ENCODE measurements at places on chromosomes 6 and 20. TPM values are rescaled to one million over a fixed set of nuclear protein-coding genes. Genes with fewer than 3 reads are reported as not detected.

GRCh38 chr6:44580901-44581300, 193.4 kb downstream of the CDC5L start:
- no peak for DNase-seq

- DNase-seq: no peak
These were observed 61.3 kb upstream of the EPB41L1 start for GRCh38 chr20:36093025-36093803.

DNA sequence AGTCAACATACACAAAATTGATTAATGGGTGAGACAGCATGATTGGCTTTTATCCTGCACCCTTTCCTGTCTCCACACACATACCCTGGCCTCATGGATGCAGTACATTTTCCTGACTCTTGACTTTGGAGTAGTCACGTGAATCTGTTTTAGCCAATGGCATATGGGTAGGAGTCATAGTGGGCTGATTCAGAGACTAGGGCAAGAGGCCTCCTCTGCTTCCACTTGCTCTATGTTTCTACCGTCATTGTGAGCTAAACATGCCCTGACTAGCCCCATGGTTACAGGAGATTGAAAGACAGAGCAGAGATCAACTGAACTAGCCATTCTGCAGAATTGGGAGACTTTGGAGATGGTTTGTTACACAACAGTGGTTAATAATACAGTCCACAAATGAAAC, 850.0 kb downstream of the DHX35 start:
- DNase-seq: no peak

DNA sequence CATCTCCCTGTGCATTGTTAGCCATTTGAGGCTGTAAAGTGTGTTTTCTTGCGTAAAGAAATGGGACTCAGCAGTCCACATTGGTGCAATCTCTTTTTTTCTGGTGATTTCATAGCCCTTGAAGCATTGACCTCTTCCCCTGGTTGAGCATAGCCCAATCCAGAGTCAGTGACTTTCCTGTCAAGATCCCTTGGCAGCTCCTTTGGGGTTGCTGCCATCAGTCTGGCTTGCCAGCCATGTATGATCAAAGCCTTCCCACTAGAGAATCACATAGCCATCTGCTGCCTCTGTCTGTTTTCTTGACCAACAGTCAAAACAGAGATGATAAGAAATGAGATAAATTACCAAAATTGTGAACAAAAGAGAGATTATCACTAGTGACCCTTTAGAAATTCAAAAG, 19.6 kb downstream of the HLA-A start:
- DNase-seq: no peak

DNA sequence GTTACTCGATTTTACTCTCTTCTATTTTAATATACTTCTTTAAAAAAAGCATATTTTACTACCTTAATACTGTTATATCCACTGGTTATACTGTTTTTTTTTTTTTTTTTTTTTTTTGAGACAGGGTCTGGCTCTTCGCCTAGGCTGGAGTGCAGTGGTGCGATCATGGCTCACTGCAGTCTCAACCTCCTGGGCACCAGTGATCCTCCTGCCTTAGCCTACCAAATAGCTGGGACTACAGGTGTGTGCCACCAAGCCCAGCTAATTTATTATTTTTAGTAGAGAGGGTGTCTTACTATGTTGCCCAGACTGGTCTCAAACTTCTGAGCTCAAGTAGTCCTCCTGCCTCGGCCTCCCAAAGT, 170.7 kb downstream of the DOK5 start:
- no peak for DNase-seq

DNA sequence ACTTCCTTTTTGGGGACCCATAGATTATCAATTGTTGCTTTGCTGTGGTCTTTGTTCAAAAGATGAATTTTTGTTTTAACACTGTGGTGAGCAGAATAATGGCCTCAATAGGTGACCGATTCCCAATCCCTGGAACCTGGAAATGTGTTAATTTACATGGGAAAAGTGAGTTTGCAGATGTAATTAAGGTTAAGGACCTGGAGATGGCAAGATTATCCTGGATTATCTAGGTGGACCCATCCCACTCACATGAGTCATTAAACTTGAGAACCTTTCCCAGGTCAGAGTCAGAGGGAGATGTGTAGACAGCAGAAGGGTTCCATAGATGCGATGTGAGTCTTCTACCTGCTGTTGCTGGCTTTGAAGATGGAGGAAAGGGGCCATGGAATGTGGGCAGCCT, 36.2 kb upstream of the HBS1L start:
- DNase-seq: no peak

DNA sequence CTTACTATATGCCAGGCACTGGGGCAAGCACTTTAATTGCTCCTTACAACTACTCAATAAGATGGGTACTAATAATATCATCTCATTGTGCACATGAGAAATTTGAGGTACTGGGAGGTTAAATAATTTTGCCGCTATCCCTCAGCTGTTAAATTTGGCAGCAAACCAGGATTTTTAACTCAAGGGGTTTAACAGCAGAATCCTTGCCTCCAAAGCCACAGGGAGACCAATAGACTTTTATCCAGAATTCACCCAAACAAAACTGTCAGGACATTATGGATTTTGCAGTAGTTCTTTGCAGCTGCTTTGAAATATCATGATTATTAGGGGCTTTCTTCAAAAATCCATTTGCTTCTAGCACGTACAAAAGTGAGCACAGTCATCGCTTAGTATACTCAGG, 136.2 kb downstream of the RPS12 start:
- DNase-seq: no peak

- no peak for DNase-seq
These were observed 41.2 kb downstream of the TBC1D7 start for GRCh38 chr6:13287104-13287503.

DNA sequence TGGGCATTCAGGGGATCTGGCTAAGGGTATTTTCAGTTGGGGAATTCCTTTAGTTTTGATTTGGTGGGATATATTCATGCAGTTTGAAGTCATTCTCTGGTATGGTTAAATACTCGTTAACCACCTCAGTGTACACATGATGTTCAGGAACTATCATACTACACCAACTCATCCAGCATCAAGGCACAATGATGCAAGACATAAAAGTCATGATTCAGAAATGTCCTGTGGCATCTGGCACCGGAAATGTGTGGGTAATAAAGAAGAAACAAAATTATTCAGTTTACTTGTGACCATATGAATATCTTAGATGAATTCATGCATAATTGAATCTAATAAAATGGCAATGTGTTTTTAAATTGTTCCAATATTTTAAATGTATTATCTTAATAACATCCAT, 129.0 kb upstream of the BMP5 start:
- DNase-seq: no peak

GRCh38 chr6:14520536-14520935, 403.0 kb downstream of the CD83 start:
- DNase-seq: no peak

- DNase-seq: no peak
These were observed 448 bp upstream of the RNF114 start for GRCh38 chr20:49935746-49936152.

GRCh38 chr20:12702312-12702711, 306.5 kb upstream of the SPTLC3 start:
- DNase-seq: no peak

DNA sequence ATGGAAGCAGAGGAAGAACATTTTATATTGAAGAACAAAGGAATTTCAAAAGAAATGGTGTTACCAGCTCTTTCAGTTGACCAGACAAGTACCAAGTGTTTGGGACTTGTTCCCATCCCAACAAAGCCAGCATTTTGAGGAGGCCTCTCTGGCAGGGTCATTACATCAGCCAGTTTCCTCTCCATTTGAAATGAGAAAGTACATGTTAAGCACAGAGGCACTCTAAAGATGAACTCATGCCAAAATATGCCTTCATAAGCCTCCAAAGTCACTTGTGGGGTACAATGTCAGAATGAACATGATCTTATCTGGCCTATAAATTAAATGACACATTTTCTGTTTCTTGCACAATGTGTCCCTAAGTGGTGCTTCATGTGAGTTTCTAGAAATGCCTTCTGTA, 223.9 kb downstream of the PRL start:
- no peak for DNase-seq

COL11A2 gene
- 0.17 TPM for total RNA-seq

ZNF343 gene
- 8.5 TPM for total RNA-seq

KIAA0408 gene
- total RNA-seq: 4.4 TPM

CCM2L gene
- 0.35 TPM for total RNA-seq

RBPJL gene
- not detected for total RNA-seq

BPIFB1 gene
- not detected for total RNA-seq

Measured in renal cortical epithelial cell (primary cell).